Activated CD4-positive, alpha-beta T cell treated with anti-CD3 and anti-CD28 coated beads for 24 hours (primary cell): ENCODE measurements at places on chromosomes 2 and 18.
A peak's percentile ranks its signal among the peaks of the same experiment; 100 is the strongest.

GRCh38 chr2:45651415-45652089 lies at the start of gene PRKCE:
Gene PRKCE (plus strand): TSS chr2:45651675.
- no peak for DNase-seq

DNA sequence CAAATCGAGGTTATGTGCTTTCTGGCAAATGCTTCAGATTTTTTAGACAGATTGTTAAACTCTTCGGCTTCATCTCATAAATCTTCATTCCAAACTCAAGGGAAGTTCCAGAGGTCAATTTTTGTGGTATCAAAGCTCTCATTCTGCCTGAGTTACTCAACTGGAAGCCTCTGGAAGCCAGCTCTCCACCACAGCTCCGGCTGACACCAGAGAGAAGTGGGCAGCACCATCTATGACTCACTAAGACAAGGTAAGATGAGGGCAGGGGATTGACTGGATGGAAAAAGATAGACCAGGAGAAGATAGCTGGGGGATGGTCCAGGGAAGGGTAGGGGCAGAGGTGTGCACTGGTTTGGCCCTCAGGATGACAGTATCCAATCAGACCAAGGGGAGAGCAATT lies 137.3 kb upstream of the HNRNPA3 start:
- DNase-seq = no peak

DNA sequence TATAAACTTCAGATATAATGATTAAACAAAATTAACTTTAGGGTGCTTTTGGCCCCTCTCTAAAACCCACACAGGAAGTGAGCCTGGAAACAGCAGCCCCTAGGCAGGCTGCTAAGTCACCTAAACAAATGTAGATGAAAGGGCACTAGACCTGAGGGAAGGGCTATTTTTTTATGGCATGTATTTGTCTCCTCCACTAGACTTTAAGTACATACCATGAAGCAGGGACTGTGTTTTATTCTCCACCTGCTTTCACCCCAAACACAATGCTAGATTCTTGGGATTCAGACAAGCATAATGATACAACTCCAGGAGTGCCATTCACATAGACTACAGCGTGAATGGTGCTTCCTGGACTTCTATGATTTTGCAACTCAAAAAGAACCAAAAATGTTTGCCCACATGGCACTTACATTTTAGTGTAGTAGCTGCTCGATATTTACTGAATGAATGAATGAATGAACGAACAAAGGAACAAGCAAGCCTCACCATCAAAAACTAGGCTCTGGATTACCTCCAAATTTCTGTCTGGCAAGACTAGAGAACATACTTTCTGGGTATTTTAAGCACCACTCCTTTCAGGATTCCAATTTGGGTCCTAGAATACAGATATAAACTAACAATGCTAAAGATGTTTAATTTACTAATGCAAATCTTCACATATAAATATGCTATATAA lies 10.1 kb downstream of the ATAD2B start:
- no peak for DNase-seq

DNA sequence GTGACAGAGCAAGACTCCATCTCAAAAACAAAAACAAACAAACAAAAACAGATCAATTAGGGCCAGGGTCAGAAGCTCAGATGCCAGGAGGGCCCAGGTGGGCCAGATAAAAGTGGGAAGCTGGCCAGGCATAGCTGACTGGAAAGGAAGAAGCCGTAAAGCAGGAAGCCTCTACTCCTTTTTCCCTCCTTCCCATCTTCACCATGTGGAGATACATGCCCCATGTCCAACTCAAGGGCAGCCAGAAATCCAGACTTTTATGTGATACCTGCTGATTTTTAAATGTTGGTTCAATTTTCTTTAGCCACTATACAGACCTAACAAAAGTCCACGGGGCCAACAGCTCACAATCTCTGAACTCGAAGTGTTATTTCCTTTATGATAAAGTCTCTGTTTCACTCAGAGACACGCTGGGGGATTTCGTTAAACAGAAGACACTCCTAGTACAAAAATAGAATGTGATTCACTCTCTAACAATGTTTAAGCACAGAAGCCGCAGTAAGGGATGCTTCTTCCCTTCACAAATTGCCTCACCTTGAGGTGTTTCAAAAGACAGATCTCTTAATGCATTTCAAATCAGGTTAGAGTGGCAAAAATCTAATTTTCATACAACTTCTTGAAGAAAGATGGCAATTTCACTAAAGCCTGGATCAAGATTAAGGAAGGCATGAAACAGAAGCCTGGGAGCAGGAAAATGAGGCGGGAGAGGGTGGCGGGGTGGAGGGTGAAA lies 14.0 kb downstream of the TMEM247 start:
- no peak for DNase-seq

DNA sequence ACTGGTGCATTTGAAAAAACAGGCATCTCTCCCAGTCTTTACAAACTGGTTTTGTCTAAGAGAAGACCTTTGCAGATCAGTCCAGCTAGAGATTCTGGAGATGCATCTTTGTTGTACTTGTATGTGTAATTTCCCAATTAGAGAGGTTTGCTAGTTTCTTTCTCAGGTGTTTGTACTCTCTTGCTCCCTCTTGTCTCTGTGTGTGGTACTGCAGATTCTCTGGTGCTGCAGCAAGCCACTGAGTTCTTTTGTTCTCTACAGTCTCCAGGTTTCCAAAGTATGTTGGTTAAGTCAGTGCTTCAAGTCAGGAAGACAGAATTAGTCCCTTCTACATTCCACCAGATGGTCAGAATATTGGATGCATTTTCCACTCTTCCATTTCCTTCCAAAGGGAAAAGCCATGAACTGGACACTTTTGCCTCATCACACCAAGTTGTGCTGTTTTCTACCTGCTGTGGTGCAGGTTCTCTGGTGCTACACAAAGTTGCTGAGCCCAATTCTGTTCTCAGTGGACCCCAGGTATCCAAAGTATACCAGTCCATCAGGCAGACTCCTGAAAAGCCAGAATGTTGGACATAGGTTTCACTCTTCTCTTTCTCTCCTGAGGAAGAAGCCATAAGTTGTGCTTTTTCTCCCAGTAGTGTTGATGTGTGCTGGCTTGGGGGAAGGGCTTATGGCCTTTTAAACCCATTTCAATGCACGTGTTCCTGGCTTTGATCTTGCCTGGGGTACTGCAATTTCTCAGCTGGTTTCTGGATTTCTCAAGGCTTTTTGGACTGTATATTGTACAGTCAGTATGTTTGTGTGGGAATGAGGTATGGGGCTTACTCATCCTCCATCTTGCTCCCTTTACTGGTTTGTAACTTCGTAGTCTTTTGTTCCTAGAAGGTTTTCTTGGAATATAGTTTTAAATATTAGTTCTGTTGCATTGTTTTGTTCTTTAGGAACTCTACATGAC lies 29.8 kb downstream of the EPC2 start:
- peak; percentile 2 for DNase-seq

- DNase-seq = no peak
Measured at GRCh38 chr2:167404627-167405284, 516.5 kb downstream of the XIRP2 start.
